Stimulated activated CD8-positive, alpha-beta memory T cell treated with anti-CD3 and anti-CD28 coated beads, Interleukin-4, amount 100 ng/mL, for 4 hours (primary cell): ENCODE measurements at places on chromosomes 1 and 21.

GRCh38 chr1:184032930-184033418, 4.6 kb downstream of the COLGALT2 start:
- DNase-seq = no peak

GRCh38 chr1:235190431-235190830, 29.4 kb upstream of the RBM34 start:
- no peak for DNase-seq

DNA sequence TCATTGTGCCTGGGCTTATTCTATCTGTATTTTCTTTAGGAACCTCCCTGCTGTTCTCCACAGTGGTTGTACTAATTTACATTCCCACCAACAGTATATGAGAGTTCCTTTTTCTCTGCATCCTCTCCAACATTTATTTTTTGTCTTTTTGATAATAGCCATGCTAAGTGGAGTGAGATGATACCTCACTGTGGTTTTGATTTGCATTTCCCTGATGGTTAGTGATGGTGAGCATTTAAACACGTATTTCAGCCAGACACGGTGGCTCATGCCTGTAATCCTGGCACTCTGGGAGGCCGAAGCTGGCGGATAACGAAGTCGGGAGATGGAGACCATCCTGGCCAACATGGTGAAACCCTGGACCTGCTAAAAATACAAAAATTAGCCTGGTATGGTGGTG, 57.9 kb downstream of the SLAMF6 start:
- DNase-seq = no peak

DNA sequence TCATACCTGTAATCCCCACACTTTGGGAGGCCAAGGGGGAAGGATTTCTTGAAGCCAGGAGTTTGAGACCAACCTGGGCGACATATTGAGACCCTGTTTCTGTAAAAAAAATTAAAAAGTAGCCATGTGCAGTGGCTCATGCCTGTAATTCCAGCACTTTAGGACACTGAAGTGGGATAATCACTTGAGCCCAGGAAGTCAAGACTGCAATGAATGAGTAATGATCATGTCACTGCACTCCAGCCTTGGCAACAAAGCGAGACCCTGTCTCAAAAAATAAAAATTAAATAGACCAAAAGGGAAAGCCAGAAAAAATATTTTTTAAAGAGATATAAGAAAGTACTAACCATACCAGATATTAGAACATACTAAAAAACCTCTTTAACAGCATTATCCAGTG, 44.7 kb upstream of the LYPLAL1 start:
- no peak for DNase-seq

DNA sequence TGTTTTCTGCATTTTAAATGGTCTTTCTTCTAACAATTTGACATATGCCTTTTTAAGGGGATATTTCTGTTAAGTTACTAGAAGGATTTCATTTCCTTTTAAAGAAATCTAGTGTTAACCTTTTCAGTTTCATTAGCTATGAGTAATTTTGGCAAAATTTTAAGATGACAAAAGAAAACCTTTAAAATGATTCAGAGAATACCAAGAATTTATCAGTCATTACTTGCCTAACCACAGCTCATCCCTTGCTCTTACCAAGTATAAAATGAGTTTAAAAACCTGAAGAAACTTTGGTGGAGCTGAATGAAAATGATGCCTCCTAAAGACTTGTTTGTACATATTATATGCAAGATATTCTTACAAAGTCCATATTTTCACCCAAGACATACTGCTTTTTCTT, 101.7 kb downstream of the NEK7 start:
- DNase-seq = no peak

DNA sequence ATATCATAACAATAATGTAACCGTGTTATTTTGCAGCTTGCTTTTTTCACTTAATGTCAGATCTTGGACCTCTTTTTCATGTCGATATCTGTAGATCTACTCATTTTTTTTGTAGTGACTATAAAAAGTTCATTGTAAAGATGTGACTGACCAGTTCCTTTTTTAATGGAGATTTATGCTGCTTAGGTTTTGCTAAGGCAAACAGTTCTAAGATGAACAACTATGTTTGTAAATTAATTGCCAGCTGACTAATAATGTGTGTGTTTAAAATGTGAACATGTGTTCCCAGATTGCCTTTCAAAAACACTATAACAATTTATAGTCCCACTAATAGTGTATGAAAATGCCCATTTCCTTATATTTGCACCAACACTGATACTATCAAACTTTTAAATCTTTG, 18.1 kb upstream of the EPS8L3 start:
- no peak for DNase-seq

GRCh38 chr1:165637427-165637826, 6.4 kb downstream of the MGST3 start:
- DNase-seq = no peak
